Left renal cortex interstitium (tissue), 4 donors: ENCODE measurements at places on chromosomes 12 and 14. TPM values are rescaled to one million over a fixed set of nuclear protein-coding genes. Genes with fewer than 3 reads are reported as not detected.

DNA sequence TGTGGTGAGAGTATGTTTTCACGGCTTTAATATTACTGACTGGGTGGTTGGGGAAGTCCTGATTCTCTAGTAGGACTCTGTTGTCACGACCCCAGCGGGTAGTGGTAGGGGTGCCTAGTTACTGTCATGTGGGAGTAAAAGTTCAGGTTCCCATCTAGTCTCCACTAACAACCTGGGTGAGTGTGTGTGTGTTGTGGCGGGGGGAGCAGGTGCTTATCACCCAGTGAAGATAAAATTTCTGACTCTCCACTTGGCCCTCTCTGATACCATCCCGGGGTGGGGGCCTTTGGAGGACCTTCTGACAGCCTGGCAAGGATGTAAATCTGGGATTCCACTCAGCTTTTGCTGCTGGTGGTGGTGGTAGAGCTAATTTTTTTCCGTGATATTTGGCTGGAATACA is 35.4 kb upstream of the GUCY2C start:
- DNase-seq = no peak

DNA sequence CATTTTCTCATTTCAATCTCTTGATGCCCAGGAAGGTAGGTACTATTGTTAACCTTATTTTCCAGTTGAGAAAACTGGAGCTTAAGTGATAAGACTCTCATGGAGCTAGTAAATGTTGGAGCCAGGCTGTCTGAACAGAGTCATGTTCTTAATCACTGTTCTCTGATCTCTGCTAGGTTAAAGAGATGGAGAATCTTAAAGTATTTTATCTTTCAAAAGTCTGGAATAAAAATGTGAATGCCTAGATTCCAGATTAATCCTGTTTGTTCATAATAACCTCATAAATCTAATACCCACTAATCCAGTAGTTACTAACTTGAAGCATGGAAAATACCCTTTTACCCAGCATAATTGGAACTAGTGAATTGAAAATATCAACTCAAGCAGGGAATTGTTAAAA is 341.0 kb upstream of the RGS6 start:
- DNase-seq = no peak

DNA sequence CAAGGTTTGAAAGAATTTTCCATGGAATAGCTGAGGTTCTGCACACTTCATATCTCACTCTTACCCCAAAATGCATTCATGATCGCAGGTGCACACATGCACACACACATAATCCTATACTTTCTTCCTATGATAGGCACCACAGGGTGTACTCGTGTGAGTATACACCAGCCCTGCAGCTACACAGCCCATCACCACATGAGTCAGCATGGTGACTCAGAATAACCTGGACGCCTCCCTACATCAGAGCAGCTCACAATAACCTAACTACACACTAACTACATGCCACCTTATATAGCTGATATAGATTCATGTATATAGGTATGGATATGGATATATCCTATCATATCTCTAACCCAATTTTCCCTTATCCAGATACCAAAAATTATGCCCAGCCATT is 850.2 kb upstream of the TMEM132C start:
- no peak for DNase-seq

DNA sequence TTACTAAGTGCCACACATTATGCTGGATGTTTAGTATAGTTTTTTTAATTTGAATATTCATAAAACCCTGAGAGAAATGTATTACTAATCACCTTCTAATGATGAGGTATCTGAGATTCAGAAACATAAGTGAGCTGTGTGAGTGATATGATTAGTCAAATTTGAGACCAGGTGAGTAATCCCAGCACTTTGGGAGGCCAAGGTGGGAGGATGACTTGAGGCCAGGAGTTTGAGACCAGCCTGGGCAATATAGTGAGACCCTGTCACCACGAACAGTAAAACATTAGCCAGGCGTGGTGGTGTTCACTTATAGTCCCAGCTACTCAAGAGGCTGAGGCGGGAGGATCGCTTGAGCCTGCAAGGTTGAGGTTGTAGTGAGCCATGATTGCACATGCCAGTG is 438.4 kb downstream of the RAD51B start:
- DNase-seq = no peak

Gene CLEC6A
- 0.10 TPM for polyA plus RNA-seq

Gene RALGAPA1
- polyA plus RNA-seq = 30.3 TPM

Gene LRRK2
- polyA plus RNA-seq = 32.6 TPM
